Thymus (tissue), 14 donors: ENCODE measurements at places on chromosomes 11 and 22.
A peak's percentile ranks its signal among the peaks of the same experiment; 100 is the strongest.

DNA sequence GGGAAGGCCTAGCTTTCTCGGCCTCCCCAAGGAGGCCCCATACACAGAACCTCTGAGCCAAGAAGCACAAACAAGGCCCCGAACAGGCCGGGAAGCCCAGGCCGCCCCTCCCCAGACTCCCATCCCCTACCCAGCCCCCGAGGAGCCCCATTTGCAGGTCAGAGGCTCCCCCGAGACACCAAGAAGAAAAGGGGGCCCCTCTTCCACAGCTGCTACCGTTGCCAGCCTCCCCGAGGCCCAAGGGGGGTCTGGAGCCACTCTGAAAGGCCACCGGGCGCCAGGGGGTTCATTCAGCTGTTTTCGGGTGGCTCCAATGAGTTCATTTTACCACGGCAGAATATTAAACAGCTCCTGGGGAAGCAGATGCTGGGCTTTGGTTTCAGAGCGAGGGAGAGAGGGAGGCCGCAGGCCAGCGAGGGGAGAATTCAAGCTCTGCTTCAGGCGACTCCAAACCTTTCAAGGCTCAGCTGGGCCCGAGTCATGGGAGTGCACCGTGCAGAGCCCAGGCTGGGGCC, 28.5 kb downstream of the MN1 start:
- DNase-seq: no peak

GRCh38 chr11:86555866-86556265, 116.5 kb downstream of the ME3 start:
- DNase-seq: no peak

- peak; percentile 62 for DNase-seq
These were observed 192.6 kb downstream of the CASP12 start for GRCh38 chr11:104705490-104706190.

- DNase-seq: no peak
These were observed 702.4 kb upstream of the LRRC4C start for GRCh38 chr11:42161886-42162285.

DNA sequence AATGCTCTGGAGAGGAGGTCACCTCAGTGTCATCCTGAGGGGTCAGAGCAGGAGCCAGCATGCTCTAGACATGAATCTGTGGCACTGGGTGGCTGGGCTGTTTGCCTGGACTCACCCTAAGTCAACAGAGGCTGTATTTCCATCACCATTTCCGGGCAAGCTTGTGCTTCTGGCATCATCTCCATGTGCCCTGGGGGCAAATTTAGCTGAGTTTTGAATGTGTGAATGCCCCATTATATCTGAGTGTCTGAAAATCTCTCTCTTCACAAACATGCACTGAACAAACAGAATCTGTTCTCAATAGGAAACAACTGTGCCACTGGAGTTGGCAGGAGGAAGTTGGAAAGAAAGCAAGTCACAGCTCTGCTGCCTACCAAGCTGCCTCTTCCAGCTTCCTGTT, 356.2 kb downstream of the GRM5 start:
- DNase-seq: no peak

GRCh38 chr22:47151490-47151889, 389.0 kb downstream of the TBC1D22A start:
- DNase-seq: no peak

GRCh38 chr11:84564867-84565184, 1062.3 kb downstream of the DLG2 start:
- no peak for DNase-seq

DNA sequence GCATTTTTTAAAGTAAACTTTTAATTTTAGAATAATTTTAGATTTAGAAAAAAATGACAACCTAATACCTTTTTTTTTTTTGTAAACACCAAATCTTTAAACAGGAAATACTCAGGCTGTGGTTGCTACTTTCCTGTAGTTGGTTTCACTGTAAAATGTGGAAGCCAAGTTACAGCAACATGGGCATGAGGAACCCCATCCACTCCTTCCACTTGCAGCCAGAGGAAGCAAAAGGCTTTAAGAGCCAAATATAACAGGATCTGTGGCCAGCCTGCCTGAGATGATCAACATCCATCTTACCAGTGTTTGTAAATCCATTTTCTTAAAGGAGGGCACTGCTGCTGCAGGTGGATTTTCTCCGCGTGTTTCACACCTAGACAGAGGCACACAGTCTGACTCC, 66.2 kb downstream of the TNRC6B start:
- DNase-seq: no peak

GRCh38 chr22:23071230-23072076, 1.1 kb downstream of the GNAZ start:
- no peak for DNase-seq

GRCh38 chr11:64538501-64538951, 52.5 kb upstream of the SLC22A12 start:
- no peak for DNase-seq

DNA sequence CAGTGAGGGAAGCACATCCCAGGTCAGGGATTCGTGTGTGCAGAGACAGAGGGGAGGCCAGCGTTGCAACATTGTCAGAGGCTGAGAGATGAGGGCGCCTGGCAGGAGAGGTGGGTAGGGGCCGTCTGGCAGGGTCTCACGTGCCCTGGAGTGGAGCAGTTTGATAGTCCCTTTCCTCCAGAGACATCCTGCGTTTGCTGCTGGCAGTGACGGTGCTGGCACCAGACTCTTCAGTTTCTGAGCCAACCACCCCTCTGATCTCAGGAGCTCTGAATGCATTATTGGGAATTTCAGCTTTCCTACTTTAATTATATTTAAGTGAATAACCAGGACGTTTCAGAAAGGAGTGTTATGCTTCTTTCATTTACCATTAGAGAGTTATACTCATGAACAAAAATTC, 136.5 kb downstream of the WNT7B start:
- no peak for DNase-seq

- DNase-seq: no peak
These were observed 258.2 kb upstream of the FAT3 start for GRCh38 chr11:91966368-91966767.

- no peak for DNase-seq
These were observed 26.1 kb downstream of the GDPD5 start for GRCh38 chr11:75499423-75500190.

- DNase-seq: peak; percentile 29
These were observed 18.5 kb upstream of the FEZ1 start for GRCh38 chr11:125514336-125515101.

GRCh38 chr11:13705710-13706109, 37.2 kb downstream of the FAR1 start:
- no peak for DNase-seq

GRCh38 chr11:42779555-42779954, 532.2 kb upstream of the API5 start:
- no peak for DNase-seq

- DNase-seq: no peak
These were observed 7.0 kb downstream of the CTSF start for GRCh38 chr11:66561178-66561974.

DNA sequence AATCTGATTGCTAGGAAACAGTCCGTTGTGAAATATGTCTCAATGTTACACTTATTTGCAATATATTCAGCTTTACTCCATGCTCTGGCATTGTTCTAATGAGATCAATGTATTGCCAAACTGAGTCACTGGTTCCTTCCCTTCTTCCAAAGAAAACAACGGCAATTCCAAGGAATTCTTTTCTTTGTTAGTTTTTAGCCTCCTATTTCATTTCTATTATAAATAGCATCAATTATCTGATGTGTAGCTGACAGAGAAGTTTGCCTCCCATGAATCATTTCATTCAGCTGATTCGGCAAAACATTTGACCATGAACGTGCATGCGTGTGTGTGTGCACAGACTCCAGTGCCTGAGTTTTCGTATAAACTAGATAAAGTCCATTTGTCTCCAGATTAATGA, 346.8 kb downstream of the ETS1 start:
- DNase-seq: no peak

DNA sequence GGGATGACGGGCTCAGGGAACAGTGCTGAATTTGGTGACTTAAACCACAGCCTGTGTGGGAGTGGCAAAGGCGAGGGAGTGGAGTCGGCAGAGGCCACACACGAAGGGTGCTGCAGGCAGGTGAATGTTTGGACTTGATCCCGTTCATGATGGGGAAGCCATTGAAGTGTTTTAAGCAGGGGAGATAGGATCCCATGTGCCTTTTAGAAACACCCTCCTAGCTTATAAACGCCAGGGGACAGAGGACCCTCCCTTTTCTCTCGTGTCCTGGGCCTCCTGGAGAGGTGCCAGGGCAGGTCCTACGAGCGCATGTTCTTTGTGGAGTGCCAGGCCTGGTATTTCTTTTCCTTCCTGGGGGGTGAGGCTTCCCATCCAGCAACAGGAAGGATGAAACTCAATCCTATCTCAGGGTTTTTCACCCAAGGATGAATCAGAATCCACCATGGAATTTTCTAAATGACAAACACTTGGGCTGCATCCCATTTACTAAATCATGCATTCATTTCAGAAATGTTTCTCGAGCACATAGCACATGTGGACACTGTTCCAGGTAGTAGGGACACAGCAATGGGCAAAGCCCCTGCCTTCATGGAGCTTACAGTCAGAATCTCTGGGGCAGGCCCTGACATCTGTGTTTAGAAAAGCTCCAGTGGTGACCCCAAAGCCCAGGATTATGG, 59.6 kb downstream of the CHRDL2 start:
- no peak for DNase-seq

DNA sequence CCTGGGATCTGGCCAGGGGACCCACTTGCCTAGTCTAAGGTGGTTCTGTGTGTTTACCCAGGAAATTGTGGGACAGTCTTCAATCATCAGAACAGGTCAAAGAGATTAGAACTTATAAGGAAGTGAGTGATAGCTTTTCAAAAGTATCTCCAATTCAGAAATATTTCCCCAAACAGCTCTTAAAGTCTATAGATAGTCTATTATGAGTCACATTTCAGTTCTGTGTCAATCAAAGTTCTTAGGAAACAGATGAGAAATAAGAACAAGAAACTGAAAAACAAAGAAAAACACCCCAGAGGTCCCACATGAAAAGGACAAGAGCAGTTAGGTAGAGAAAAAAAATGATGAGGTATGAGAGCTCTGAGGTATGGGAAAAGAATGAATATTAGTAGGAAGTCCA, 381.4 kb upstream of the MPPED2 start:
- no peak for DNase-seq

DNA sequence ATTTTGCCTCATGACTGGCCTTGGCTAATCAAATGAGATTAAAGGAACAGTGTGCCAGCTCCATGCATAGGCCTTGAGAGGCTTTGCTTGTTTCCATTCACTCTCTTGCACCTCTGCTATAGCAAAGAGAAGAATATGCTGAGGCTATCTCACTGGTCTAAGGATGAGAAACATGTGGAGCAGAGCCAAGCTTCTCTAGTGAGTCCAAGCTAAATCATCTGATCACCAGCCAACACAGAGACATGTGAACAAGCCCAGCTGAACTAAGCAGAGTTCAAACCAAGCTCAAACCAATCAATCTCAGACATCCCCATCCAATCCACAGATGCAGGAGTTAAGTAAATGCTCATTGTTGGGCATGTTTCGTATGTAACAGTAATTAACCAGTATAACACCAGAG, 69.4 kb upstream of the API5 start:
- no peak for DNase-seq

GRCh38 chr22:31983911-31984656, 39.7 kb downstream of the YWHAH start:
- no peak for DNase-seq

GRCh38 chr22:43860126-43860525, 2.2 kb downstream of the SULT4A1 start:
- no peak for DNase-seq

GRCh38 chr22:46369716-46370583, 34.4 kb downstream of the TRMU start:
- no peak for DNase-seq

GRCh38 chr11:7600205-7600775, 73.0 kb downstream of the CYB5R2 start:
- no peak for DNase-seq

GRCh38 chr11:64021757-64022093, 14.0 kb upstream of the FLRT1 start:
- no peak for DNase-seq

DNA sequence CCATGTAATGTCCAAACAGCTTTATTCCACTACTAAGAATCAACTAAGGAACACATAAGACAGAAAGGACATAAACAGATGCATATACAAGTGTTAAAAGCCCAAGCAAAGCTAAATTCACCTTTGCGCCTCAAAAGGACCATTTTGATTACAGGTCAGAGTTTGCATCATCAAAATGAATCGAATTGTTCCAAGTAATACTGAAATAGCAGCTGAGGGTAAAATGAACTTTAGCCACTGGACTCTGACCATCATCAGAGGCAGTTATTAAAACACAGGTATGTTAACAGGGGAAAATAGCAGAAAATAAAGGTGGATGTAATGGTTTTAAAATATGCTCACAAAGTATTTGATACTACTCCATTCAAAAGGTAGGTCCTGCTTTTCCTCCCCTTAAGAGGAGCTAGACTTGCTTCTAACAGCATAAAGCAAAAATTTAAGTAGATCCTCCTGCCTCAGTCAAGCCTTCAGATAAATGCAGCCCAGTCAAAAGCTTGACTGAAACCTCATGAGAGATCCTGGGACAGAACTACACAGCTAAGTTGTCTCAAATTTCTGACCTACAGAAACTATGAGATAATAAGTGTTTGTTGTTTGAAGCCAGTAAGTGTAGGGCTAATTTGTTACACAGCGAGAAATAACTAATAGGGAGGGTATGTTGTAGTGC, 35.4 kb downstream of the RBFOX2 start:
- no peak for DNase-seq

GRCh38 chr11:47137476-47137875, 39.2 kb downstream of the ARFGAP2 start:
- DNase-seq: no peak

GRCh38 chr22:46330426-46330825, 5.1 kb upstream of the TRMU start:
- DNase-seq: no peak

DNA sequence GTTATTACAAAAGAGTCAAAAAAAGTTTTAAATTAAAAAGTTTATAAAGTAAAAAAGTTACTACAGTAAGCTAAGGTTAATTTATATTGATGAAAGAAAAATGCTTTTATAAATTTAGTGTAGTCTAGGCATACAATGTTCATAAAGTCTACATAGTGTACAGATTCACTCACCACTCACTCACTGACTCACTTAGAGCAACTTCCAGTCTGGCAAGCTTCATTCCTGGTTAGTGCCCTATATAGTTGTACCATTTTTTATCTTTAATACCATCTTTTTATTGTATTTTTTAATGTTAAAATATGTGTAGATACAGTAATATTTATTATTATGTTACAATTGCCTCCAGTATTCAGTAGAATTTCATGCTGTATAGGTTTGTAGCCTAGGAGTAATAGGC, 2.6 kb upstream of the MMP10 start:
- DNase-seq: no peak

DNA sequence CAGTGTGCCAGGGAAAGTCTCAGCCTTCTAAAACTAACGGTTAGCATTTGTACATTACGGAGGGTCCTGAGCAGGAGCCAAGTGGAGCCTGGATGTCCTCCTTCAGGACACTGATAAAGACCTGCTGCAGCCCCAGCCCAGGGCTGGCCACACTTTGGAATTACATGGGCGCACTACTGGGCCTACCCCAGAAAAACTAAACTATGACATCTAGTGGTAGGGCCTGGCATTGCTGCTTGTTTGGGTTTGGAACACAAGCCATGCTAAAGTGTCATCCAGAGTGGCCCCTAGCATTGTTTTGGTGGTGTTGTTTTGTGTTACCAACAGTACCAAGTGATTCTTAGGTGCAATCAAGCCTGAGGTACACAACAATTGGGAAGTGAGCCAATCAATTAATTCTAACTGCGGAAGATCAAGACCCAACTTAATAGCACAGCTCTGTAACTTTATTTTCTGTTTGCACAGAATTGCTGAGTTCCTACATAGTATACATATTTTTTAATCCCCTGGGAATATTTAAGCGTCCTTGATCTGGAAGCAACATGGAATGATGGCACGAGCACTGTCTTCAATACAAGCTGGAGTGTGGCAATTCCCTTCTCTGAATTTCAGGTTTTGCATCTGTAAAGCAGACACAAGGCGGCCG, 340.7 kb downstream of the LARGE1 start:
- DNase-seq: no peak
